ENCODE measurements at places on chromosomes 2 and 18.

GRCh38 chr2:37588316-37588777 lies 83.1 kb downstream of the CDC42EP3 start:
- no peak for DNase-seq

DNA sequence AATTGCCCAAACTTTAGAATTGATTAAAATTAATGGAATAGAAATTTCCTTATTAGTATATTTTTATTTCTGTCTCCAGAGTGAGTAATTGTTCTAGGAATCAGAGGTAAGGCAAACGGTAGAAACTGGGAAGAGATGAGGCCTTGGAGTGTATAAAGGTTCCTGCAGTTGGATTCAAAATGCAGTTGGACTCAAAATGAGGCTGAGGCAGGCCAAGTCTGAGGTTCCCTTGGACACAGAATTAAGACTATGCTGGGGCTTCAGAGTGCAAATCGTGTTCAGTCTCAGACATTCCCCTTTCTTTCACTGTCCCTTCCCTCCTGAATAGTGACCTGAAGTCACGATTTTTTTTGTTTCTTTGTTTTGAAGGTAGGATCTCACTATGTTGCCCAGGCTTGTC lies 746.9 kb upstream of the NRXN1 start:
- no peak for DNase-seq

DNA sequence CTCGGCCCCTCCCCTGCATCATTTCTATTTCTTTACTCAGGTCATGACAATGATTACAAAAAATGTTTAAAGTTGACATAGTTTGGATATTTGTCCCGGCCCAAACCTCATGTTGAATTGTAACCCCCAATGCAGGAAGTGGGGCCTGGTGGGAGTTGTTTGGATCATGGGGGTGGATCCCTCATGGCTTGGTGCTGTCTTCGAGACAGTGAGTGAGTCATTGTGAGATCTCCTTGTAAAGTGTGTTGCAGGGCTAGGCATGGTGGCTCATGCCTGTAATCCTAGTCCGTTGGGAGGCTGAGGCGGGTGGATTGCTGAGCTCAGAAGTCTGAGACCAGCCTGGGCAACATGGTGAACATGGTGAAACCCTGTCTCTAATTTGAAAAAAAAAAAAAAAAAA lies 9.2 kb upstream of the MAP4K4 start:
- DNase-seq, result no peak

GRCh38 chr18:79850731-79851130 lies 53.0 kb downstream of the KCNG2 start:
- DNase-seq, result no peak

DNA sequence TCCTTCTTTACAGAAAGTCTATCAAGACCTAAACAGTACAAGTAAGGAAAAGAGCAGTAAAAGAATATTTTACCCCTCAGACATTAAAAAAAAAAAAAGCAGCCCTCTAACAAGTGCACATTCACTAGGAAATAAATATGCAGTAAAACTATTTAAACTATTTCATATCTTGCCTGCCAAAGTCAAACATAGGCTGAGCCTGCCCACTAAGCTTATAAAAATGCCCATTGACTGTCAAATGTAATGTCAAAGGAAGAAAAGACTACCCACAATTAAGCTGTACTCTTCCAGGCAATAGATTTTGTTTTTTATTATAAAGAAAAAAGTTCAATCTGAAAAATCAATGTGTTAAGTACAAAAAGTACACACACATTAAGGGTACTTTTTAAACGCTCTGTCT lies 11.8 kb downstream of the ALS2 start:
- DNase-seq, result no peak

DNA sequence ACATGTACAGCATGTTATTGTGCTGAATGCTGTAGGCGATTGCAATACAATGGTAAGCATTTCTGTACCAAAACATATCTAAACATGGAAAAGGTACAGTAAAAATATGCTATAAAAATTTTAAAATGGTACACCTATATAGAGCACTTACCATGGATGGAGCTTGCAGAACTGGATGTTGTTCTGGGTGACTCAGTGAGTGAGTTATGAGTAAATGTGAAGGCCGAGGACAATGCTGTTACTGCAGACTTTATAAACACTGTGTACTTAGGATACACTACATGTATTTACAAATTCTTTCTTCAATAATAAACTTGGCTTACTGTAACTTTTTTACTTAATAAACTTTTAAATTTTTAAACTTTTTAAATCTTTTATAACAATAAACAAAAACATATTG lies 473.4 kb upstream of the UBE2E3 start:
- no peak for DNase-seq

DNA sequence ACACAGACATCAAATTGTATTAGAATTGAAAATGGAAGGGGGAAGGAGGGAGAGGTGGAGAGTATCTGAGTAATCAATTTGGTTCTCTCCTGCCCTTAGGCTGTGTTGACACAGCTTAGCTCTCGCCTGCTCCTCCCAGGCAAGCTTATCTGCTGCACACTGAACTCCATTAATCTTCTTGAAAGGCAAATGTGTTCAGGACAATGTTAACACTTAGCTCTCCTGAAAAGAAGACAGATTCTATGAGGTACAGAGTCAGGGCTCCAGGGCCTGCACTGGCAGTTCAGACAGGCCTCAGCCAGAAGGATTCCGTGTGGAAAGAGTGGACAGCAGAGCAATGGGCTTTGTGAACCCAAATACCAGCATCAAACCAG lies 430.0 kb upstream of the TNP1 start:
- no peak for DNase-seq

- DNase-seq, result no peak
Observed at GRCh38 chr2:218259099-218259961, 1.5 kb upstream of the GPBAR1 start.

DNA sequence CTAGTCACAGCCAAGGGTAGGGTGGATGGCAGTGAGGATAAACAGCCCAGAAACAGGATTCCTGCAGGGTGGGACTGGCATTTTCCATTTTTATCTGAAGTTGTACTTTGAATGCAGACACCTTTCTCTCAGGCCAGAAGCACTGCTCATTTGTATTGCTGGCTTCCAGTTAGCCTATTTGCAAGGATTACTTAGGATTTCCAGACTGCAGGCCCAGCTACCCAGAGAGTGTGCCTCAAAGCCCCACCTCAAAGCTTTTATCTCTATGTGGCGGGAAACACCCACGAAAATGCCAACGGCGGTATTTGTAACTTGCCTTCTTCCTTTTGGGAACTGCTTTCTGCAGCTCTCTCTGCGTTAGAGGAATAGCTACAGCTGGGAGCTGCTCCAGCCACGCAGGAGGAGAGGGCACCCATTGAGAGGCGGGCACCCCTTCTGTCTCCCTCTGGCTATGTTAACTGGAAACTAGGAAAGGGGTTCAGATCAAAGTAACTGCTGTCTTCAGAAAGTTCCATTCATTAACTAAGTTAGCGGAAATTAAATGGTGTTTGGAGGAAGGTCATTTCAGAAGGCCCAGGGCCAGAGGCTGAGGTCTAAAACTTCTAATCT lies 144.9 kb downstream of the TGIF1 start:
- no peak for DNase-seq

GRCh38 chr2:216842636-216843035 lies 17.2 kb downstream of the TNP1 start:
- DNase-seq, result no peak

- DNase-seq, result no peak
Observed at GRCh38 chr2:230942920-230943896, 18.2 kb upstream of the GPR55 start.

GRCh38 chr2:104790100-104790811 lies 63.7 kb upstream of the POU3F3 start:
- DNase-seq, result no peak

Measured in activated CD8-positive, alpha-beta memory T cell treated with anti-CD3 and anti-CD28 coated beads for 48 hours (primary cell).